ENCODE measurements at places on chromosomes 4 and X.
A peak's percentile ranks its signal among the peaks of the same experiment; 100 is the strongest.

DNA sequence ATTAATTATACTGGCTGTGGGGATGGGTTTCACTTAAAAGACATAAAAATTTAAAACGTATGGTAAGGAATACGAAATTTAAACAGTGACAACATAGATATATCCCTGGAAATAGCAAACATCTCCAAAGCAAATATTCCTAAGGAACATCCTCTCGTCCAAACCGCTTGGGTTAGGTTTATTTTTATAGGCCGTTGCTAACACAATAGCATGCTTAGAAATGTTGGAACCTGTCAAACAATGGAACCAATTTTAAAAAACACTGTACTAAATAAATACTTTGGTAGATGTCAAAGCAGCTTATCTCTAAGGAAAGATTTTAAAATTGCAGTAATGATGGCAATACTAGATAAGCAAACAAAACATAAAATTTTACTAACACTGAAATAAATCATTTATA lies 45.4 kb downstream of the SEC24D start:
- DNase-seq: no peak

GRCh38 chr4:28548594-28548993 lies 1688.0 kb downstream of the STIM2 start:
- no peak for DNase-seq

DNA sequence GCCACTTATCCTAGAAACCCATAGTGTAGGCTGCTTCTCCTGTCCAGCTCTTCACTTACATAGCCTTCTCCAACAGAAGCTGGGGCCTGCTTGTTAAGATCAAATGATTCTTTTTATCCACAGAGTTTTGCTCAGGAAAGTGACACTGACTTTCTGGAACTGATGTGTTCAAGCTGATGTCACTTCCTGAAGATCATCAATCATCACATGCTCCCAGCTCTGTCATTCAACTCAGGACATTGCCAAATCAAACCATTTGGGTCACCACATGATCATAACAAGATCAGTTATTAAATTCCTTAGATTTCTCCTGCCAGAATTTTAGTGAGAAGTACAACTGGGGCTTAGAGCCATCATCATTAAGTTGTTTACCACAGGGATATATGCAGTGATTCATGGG lies 39.4 kb downstream of the GLRA3 start:
- no peak for DNase-seq

- no peak for DNase-seq
Observed at GRCh38 chrX:121389976-121390714, 342.7 kb downstream of the GLUD2 start.

- no peak for DNase-seq
Observed at GRCh38 chr4:116180157-116180601, 905.2 kb downstream of the TRAM1L1 start.

DNA sequence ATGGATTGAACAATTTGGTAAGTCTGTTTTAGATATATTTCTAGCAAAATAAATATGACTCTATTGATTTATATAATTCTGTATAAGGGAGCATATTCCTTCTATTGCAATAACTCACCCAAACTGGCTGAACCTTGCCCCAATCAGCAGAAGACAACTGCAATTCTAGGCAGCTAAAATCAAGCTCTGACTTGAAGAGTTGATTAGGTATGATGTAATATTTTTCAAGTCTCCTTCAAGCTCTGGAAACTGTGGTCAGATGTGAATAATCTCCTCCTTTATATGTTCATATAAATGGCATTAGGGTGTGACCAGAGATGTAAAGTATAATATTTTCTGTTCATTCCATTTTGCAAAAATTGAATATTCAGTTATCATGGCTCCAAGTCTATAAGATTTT lies 8.2 kb downstream of the RASSF6 start:
- DNase-seq: no peak

GRCh38 chr4:47490550-47490949 lies 5.5 kb downstream of the ATP10D start:
- peak; percentile 21 for DNase-seq

- DNase-seq: no peak
Observed at GRCh38 chr4:152961773-152962115, 25.6 kb downstream of the FHDC1 start.

DNA sequence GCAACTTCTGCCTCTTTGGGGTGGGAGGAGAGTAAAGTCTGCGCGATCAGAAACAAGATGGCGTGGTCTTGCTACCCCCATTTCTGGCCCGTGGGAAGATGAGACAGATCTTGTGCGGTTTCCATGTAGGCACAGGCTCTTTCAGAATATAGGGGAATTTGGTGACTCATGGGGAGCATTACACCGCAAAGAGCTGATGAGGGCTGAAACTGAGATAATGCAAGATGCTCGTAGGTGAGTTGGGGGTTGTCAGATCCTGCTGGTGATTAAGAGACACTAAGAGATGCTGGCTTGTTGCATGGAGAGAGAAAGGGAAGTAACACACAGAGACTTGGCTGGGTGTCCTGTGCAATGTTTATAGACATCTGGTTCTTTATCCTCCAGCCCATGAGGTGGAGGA lies 1.5 kb downstream of the EVC start:
- DNase-seq: no peak

- DNase-seq: no peak
Observed at GRCh38 chr4:165560941-165561340, 182.1 kb downstream of the CPE start.

DNA sequence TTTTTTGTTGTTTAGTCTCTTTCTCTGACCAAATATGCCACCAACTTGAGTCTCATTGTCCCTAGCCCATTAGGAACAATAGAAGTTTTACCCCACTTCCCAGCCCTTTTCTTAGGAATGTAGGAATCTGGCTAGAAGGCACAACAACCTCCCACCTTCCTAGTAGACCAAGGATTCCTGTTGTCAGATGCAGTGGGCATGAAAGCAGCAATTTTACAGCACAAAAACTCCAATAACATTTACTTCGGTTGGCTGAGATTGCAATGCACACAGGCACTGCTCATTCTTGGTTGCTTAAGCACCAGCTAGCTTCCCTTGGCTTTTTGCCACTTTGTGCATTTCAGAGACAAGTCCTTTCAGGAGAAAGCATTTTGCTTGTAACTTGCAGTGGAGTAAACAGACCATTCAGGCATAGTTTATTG lies 312.8 kb downstream of the TENM3 start:
- no peak for DNase-seq

DNA sequence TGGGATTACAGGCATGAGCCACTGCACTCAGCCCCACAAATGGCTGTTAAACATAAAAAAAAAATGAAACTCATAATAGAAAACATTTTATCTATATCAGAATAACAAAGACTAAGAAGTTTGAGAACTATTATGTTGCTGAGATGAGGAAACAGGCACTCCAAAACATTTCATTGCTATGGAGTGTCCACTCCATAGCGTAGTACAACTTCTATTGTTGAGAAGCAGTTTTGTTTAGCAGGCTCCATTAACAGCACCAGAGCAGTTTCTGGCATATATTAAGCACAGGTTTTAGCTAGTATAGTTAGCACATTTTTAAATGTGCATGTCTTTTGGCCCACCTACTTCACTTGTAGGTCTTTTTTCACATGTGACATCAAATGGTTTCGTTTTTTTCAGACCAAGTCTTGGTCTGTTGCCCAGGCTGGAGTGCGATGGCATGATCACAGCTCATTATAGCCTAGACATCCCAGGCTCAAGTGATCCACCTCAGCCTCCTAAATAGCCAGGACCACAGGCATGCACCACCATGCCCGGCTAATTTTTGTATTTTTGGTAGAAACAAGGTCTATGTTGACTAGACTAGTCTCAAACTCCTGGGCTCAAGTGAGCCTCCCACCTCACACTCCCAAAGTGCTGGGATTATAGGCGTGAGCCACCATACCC lies 5.8 kb downstream of the HMGB2 start:
- no peak for DNase-seq

DNA sequence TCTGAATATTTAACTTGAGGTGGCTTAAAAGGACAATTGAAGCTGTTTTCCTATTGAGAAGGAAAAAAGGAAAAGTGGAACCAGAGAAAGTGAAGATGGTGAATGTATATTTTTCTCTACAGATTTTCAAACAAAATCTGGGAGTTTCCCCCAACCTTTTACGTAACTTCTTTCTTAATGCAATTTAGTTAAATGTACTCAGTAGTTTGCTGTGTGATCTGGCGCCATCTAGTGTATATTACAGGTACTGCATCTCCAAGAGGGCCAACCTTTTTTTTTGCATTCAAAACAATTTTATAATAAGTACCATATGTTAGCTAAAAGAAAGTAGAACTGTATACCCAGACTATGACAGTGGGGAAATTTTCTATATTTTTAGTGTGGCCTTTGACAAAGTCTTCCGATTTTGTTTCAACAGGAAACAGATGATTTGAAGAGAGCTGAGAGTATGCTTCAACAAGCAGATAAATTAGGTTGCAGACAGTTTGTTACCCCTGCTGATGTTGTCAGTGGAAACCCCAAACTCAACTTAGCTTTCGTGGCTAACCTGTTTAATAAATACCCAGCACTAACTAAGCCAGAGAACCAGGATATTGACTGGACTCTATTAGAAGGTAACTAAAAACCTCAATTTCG lies 82.0 kb downstream of the PLS3 start:
- peak; percentile 32 for DNase-seq

DNA sequence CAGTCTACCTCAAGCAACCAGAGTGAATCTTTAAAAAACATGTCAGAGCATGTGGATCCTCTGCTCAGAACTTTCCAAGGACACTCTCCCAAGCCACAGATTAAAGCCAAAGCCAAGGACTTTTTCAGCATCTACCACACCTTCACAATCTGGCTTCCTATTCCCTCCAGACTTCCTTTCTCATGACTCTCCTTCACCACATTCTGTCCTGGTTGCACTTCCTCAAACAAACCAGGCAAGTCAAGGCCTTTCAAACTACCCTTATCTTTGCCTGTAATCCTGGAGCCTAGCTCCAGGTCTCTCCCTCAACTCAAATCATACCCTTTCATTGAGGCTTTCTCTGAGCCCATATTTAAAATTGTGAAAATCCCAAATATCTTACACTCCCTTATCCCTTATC lies 191.6 kb upstream of the GALNTL6 start:
- DNase-seq: no peak

GRCh38 chrX:63250253-63250868 lies 100.8 kb downstream of the SPIN4 start:
- peak; percentile 61 for DNase-seq

GRCh38 chr4:87034527-87034926 lies 99.7 kb downstream of the AFF1 start:
- no peak for DNase-seq

- no peak for DNase-seq
Observed at GRCh38 chrX:103417933-103418332, 41.6 kb downstream of the BEX3 start.

- no peak for DNase-seq
Observed at GRCh38 chrX:29531336-29531735, 684.0 kb upstream of the MAGEB2 start.

GRCh38 chr4:88661739-88662138 lies 35.9 kb downstream of the NAP1L5 start:
- DNase-seq: no peak

GRCh38 chrX:102154218-102154860 lies 1.4 kb downstream of the BEX5 start:
- peak; percentile 6 for DNase-seq

- DNase-seq: peak; percentile 24
Observed at GRCh38 chr4:99848591-99849001, 32.0 kb downstream of the DAPP1 start.

GRCh38 chr4:86482306-86483172 lies 111.6 kb upstream of the PTPN13 start:
- DNase-seq: no peak

DNA sequence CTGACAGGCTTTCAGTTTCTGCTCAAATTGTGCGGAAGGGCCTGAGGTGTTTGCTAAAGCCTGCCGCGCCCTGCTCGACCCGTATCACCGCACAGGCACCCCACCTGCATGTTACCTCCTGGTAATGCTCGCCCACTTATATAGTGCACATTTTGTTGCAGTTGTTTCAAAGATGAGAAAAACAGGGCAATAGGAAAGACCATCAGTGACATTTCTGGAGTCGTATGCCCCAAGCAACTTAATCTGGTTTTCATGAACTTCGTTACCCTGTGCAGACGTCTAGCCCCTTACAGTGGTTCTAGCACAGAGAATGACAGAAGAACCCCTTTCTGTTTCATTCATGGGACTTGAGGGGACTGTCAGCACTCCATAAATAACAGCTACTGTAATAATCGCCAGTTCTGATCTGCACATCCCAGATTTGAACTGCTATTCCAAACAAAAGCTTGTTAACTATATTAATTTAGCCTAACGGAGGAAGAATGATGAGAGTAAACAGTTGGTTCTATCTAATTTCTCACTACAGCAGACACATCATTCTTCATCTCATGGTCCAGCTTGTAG lies 940 bp upstream of the DCTD start:
- DNase-seq: no peak

DNA sequence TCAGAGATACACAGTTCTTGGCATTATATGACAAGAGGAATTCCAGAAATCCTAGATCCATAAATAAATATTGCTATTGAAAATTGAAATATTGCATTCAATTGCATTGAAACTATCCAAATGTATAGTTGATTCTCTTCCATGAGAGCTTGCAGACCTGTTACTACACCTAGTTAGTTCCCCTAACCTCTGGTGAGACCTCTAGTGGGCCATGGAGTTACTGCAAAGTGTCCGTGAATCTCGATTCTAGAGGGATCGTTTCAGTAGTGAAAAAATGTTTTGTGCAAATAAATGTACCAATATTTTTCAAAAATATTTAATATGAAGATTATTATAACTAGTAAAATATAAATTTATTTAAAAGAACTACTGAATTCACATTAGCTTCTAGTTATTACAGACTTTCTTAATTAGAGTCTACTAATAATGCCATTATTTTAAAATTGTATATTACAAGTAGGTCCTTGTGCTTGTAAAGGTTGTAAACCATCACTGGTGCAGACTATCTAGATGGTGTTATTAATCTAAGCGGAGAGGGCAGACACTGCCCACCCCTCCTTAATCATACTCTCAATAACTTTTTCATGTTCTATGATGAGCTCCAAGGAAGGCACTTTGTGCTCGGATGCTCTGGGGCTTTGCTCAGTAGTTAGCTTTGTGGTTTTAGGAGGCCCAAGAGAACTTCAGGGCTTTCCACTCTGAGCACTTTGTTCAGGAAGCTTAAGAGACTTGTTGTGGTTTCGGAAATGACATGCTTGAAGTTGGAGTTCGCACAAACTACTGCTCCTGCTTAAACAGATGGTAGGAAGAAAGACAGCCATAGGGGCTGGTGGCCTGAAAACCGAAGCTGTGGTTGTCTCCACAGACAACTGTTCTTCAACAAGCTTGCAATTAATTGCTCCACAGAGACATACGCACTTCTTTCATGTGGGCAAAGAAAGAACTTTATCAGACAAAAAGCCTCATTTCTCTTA lies 42.8 kb downstream of the IL21 start:
- DNase-seq: peak; percentile 75
